ENCODE measurements at places on chromosomes 3 and 15.
A peak's percentile ranks its signal among the peaks of the same experiment; 100 is the strongest.

DNA sequence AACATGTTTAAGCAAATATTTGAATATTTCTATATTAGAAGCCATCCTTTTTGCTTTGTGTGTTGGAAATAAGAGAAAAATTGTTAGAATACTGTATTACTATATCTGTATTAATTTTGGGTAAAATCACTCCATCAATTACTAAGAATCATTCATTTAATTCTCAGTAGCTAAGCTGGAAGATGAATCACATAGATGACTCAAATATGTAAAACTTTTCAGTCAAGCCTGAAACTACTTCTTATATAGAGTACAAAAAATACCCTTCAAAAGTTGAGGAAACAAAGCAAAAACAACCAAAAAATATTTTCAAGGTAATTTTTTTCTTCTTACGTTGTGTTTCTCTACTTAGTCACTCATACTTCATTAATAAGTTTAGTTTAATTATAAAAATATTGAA is 205.7 kb upstream of the ROBO1 start:
- DNase-seq, result no peak

DNA sequence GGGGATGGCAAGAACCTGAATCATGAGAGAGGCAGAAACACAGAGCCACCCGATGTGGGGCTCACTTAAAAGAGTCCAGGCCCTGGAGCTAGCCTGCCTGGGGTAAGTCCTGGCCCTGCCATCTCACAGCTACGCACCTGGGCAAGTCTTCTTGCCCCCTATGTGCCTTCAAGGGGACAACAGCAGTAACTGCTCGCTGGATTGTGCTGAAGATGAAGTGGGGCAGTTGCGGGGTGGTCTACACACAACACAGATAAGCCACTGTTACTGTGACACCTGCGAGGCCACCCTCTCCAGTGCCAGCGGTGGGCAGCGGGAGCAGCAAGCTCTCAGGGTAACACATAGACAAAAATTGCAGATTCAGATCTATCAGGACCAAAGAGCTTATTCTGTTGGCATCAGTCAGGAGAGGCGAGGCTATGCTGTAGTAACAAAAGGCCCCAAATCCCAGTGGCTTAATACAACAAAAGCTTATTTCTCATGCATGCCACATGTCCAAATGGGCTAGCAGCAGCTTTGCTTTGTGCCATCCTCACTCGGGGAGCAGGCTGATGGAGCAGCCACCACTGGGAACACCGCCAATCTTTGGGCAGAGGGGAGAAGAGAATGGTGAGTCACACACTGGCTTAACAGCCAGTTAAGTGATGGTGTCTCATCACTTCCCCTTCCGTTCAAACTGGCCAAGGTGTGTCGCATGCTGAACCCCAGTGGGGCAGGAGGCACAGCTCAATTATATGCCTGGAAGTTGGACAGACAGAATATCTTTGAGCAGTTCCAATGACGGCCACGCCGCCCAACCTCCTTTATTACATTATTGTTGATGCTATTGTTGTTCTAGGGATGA is 78.3 kb downstream of the WNT7A start:
- DNase-seq, result peak; percentile 80

GRCh38 chr3:184825121-184825820 is 13.3 kb downstream of the VPS8 start:
- DNase-seq, result no peak

- no peak for DNase-seq
Measured at GRCh38 chr3:126456766-126457388, 18.8 kb downstream of the ZXDC start.

- DNase-seq, result no peak
Measured at GRCh38 chr15:85306946-85307686, 73.3 kb upstream of the AKAP13 start.

DNA sequence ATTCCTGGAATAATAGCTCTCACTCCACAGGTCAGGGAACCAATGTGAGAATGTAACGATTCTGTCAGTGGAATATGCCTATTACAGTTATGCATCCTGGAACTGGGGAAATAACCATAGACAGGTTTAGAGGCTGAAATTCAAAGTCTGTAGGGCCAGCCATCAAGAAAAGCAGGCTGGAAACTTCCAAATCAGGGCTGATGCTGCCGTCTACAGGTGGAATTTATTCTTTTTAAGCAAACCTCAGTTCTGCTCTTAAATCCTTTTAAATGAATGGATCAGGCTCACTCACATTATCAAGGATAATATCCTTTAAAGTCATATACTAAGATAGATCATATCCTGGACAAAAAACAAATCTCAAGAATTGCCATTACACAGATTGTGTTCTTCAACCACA is 699.8 kb downstream of the NR2F2 start:
- no peak for DNase-seq

DNA sequence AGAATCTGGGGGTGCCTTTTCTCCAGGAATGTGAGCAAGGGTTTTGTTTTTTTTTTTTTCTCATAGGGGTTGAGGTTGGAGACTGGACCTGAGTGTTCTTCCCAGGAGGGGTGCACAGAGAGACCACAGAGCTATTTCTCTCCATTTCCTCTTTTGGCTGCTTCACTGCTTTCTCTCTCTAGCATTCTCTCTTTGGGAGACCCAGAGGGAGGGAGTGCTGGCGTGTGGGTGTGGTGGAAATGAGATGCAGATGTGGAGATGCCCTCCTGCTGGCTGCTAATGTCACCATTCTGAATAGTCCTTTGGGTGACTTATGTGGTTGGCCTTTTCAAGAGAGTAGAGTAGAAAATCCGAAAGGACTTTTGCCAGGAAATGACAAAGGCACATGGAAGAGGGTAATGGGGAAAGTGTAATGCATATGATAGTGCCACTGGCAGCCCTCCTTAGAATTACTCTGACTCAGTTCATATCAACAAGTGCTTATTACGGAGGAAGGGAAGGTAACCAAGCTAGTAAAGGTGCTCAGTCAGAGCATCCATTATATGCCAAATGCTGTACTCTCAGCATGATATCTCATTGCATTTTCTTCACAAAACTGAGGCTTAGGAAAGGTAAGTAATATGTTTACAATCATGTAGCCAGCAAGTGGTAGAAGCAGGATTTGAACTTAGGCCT is 1.9 kb downstream of the SYN2 start:
- no peak for DNase-seq

DNA sequence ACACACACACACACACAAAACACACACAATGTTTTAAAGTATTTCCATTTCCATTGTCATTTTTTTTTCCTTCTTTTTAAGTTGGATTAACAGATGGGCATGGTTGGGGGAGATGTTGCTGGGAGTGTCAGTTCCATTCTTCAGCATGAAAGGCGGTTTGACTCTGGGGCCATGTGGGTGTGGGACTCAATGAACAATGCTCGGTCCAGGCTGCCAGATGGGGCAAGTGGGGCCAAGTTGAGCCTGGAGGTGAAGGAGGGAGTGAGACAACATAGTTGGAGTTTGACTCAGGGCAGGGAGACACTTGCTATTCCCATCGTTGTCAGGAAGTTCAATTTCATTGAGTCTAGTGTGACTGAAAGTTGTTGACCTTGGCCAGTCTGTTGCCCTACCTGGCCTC is 125.3 kb downstream of the TLE3 start:
- no peak for DNase-seq

DNA sequence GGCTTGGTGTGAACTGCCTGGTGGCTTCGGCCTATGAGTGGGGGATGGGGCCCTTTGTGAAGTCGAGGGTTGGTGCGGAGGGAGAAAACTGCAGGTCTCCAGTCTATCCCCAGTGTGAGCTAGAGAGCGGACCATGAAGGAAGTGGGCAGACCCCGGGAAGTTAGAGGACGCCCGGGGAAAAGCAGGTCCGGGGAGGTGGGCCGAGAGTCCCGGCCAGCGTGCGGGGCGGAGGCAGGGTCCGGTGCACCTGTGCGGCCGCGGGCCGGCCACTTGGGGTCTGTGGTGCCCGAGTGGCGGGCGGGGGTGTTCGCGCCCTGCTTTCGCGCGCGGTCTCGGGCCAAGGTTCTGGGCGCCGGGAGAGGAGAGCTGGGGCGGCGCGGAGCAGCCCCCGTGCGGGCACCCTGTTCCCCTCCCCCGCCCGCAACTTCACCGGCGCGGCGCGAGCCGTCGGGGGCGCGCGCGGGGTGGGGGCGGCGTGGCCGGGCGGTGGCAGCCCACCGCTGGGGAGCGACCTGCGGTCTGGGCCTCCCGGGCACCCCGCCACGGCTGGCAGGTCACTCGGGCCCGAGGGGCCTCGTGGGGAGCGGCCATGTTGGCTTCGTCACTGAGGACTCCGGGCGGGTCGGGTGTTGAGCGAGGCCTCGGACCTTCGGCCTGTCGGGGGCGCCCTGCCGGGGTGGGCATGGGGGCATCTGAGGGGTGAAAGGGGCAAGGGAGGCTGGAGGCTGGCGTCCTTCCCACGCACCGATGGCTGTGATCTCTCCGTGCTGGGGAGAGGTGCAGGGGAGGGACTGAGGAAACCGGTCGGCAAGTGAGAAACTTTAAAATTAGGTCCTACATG is 4.8 kb downstream of the UBE2E1 start:
- peak; percentile 19 for DNase-seq

DNA sequence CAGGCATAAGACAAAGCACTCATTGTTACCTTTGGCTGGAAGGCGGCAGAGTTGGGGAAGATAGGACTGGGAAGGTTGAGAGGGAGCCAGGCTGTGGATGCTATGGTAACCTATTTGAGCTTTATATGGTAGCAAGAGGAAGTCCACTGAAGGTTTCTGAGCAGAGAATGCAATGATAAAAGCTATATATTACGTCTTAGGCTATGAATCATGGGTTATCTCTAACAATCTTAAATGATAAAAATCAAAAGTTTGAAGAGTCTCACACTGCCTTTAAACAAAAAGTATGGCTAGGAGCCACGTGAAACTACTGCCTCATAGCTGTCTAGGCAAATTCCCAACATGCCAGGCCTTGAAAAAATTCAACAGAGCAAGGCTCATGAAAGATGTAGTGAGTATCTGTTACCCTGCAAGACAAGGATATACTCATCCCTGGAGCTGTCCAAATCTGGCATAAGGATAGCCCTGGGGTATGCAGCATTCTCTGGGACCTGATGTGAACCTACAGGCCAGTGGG is 4.1 kb downstream of the P3H2 start:
- DNase-seq, result peak; percentile 88

GRCh38 chr15:52496776-52497470 is 31.8 kb downstream of the MYO5A start:
- DNase-seq, result peak; percentile 86

- DNase-seq, result no peak
Measured at GRCh38 chr3:3038201-3038991, 71.8 kb downstream of the IL5RA start.

GRCh38 chr15:80659375-80659774 is 35.7 kb upstream of the ABHD17C start:
- DNase-seq, result no peak

DNA sequence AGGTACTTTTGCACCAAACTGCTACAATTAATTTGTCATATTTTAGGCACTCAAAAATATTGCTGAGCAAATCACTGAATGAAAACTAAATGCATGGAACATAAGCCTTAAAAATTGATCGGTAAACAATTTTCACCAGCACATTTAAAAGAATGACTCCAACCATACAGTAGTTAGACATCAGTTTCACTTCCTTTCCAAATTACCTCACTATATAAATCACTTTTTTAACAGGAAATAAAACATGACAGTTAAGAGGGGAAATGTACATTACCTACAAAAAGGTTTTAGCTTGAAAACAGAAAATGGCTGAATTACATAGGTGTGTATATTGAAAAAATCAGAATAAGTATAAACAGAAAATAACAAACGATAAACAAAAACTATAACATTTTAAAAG is 108.4 kb downstream of the SERPINI1 start:
- DNase-seq, result no peak

DNA sequence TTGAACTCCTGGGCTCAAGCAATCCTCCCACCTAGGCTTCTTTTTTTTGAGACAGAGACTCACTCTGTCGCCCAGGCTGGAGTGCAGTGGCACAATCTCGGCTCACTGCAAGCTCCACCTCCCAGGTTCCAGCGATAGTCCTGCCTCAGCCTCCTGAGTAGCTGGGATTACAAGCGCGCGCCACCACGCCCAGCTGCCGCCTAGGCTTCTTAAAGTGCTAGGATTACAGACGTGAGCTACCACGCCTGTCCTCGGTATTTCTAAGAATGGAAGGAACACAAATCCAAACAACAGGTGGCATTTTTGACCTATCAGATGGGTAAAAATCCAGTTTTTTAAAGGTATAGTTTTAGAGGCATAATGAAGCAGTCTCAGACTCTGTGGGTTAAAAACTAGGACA is 113.8 kb downstream of the ANP32A start:
- no peak for DNase-seq

GRCh38 chr3:162525771-162526170 is 1029.2 kb downstream of the OTOL1 start:
- DNase-seq, result no peak

GRCh38 chr3:158531334-158531733 is 39.7 kb upstream of the MLF1 start:
- DNase-seq, result no peak

GRCh38 chr15:66019826-66020398 is 150.6 kb downstream of the RAB11A start:
- no peak for DNase-seq

DNA sequence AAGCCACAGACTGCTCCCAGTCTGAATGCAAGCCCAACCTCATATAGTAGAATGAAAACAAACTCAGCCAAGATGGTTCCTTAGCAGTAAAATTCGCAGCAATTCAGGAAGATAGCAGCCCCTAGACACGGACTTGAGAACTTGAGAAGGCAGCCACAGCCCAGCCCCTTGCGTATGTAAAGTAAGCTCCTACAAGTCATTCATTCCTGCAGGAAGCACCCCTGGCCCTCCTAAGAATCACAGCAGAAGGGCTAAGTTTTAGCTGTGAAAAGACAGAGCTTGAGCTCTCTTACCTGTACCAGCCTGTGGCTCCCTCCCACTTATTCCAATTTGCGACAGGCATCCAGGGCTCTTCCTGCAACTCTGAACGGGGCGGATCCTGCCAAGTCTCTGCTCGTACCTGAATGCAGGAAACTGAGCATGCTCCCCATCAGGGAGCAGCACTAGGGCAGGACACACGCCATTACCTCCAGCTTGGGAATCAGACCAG is 136.4 kb downstream of the MAGI1 start:
- peak; percentile 80 for DNase-seq

- no peak for DNase-seq
Measured at GRCh38 chr3:35950021-35950420, 310.7 kb downstream of the ARPP21 start.

- DNase-seq, result no peak
Measured at GRCh38 chr3:169610888-169611291, 52.6 kb downstream of the MECOM start.

DNA sequence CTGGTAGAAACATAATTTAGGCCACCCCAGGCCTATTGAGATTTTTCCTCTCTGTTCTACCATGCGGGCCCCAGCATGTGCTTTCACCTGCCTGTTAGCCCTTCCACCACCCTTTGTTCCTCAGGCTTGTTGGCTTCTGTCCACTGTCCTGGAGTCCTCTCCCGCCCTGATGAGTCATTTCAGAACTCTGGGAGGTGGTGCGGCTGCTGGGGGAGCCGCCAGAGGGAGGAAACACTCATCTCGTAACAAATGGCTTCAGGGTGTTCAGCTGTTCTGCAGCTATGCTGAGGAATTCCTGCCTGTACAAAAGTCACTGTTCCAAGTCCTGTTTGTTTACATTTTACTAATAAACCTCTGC is 36.3 kb downstream of the LRTM1 start:
- DNase-seq, result peak; percentile 97

GRCh38 chr15:59838900-59839299 is 149.8 kb upstream of the BNIP2 start:
- no peak for DNase-seq

GRCh38 chr3:186544281-186544680 is at the start of gene CRYGS:
Gene CRYGS (minus strand): TSS chr3:186544380. CDS start chr3:186544326, 54 bp downstream.
- DNase-seq, result no peak

- no peak for DNase-seq
Measured at GRCh38 chr3:8760506-8760905, 8.9 kb downstream of the OXTR start.
